Kidney epithelial cell (primary cell): ENCODE measurements at places on chromosomes 7 and 10. TPM values are rescaled to one million over a fixed set of nuclear protein-coding genes. Genes with fewer than 3 reads are reported as not detected.

DNA sequence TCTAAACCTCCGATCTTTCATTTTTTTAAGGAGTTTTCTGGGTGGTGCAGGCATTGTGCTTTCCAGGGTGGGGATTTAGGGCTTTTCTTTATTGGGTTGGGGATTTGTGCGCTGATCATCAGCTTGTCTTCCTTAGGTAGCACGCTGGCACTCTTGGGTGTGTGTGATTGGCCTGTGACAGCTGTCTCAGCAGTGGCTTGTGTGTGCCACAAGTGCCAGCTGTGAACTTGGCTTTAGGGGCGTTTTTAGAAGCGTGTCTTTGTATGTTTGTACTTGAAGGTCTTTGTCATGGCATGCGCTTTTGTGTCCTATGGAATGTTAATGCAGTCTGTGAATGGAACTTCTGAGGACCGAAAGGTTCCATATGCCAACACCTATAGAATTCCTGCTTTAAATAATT, 788 bp downstream of the AKAP9 start:
- DNase-seq, result no peak

DNA sequence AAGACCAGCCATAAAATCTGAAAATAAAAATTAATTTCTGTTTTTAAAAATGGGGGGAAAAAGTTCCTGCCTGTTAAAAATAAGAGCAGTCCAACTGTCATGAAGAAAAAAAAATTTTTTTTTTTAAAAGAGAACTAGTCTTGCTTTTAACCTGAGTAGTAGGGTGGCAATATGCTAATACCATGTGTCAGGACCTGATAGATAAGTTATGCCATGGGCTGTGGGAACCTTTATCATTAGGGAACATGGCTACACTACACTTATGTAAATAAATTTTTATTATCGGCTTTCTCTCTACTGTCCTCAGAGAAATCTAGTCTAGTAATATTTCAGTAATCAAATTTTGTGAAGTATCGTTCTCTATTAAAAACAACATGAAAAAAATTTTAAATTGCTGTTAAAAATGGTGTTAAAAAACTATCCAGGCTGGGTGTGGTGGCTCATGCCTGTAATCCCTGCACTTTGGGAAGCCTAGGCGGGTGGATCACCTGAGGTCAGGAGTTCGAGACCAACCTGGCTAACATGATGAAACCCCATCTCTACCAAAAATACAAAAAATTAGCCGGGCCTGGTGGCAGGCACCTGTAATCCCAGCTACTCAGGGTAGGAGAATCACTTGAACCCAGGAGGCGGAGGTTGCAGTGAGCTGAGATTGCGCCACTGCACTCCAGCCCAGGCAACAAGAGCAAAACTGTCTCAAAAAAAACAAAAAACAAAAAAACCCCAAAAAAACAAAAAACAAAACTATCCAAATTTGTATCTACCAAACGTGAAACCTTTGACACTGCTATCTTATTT, 20.7 kb downstream of the NT5C3A start:
- no peak for DNase-seq

DNA sequence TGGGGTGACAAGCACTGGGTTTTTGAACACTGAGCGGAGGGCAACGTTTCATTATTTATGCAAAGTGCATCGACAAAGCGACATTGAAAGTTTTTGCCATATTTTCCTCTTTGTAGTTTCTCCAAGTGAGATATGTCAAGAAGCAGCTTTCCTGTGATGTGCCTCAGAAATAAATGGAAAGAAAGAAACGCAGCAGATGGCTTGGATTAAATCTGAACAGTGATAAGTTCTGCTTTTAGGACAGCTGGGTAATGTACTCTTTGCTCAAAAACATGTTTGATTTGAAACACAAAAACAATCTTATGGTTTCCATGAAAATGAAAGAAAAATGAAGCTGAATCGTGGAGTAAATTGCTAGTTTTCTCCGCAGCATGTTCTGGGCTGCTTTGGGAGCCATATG, 166.3 kb downstream of the PTPRN2 start:
- no peak for DNase-seq

GRCh38 chr10:114917927-114918672, 19.9 kb upstream of the TRUB1 start:
- peak; percentile 92 for DNase-seq

DNA sequence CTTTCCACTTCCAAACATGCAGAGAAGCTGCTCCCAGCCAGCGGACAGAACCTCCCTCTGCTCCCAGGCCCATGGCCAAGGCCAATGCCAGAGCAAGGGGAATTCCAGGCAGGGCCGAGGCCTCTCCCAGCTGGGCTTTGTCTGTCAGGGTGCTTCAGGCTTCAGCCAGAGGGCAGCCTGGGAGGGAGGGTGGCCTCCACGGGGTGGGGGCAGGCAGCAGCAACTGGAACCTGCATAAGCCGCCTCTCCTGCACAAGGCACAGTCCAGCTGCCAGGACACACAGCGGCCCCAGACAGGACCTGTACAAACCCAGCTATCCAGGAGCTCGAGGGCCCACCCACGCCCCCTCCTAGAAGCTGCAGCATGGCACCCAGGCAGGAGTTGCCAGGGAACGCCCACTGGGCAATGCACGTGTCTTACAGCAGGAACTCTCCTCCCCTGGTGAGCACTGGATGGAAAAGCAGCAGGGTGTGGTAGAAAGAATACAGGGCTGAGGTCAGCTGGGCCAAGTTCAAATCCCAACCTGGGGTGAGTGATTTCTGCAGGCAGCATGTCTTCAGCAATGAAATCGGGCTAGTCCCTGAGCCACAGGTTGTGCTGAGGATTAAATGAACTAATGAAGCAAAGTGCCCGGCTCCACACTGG, 7.6 kb downstream of the FAM53B start:
- DNase-seq, result no peak

GRCh38 chr7:28617308-28617880, 205.1 kb downstream of the CREB5 start:
- DNase-seq, result no peak

- peak; percentile 79 for DNase-seq
Observed at GRCh38 chr10:62426086-62426485, 51.9 kb downstream of the ZNF365 start.

DNA sequence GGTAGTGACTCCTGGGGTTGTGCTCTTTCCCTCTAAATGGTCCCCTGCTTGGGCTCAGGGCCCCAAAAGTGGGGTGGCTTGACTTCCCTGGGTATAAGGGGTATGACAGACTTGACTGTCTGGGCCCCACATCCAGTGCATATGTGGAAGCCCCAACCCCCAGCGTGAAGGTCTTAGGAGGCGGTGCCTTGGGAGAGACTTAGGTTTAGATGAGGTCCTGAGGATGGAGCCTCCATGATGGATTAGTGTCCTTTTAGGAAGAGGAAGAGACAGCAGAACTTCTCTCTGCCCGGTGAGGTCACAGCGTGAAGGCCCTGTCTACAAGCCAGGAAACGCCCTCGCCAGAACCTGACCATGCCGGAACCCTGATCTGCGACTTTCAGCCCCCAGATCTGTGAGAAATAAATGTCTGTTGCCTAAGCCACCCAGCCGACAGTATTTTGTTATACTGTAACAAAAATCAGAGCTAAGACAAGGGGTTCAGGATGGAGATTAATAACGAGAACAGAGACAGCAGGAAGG, 23.8 kb downstream of the PODXL start:
- DNase-seq, result no peak

- no peak for DNase-seq
Observed at GRCh38 chr10:131461093-131461492, 149.6 kb upstream of the TCERG1L start.

DNA sequence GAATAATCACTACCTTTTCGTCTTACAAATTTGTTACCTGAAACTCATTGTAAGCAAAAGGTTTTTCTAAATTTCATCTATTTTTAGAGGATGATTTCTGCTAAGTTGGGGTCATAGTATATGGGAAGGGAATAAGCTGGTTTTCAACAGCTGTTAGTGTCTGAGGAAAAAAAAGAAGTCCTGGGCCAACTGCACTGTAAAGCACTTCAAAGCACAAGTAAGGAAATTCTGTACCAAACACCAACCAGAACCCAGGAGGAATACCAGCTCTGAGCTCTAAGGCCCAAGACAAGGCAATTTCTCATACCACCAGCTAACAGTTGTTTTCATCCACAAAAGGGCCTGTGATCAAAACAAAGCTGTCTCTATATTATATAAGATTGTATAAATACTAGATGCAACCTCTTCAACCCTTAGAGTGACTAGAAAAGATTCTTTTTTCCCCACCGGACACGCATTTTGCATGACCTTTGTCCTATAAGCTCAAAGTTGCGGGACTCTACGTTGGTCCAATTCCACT, 6.1 kb upstream of the MEOX2 start:
- no peak for DNase-seq

IL6 gene
- total RNA-seq, result 8.5 and 16.2 TPM in 2 replicates

ANKRD30A gene
- not detected in 2 replicates for total RNA-seq

SOSTDC1 gene
- total RNA-seq, result 0.08 TPM in 1 of 2 replicates, not detected in the other

ACSM6 gene
- not detected in 2 replicates for total RNA-seq

OPTN gene
- total RNA-seq, result 108 and 114 TPM in 2 replicates

METTL27 gene
- total RNA-seq, result 1.5 and 2.6 TPM in 2 replicates

IFIT1 gene
- total RNA-seq, result 10.4 and 12.7 TPM in 2 replicates

GALNT17 gene
- 3.3 and 5.0 TPM in 2 replicates for total RNA-seq
